RKO (cell line): ENCODE measurements at places on chromosomes 7 and 10.
A peak's percentile ranks its signal among the peaks of the same experiment; 100 is the strongest.

GRCh38 chr10:96645191-96645721 is 58.4 kb upstream of the TM9SF3 start:
- DNase-seq: no peak

- no peak for DNase-seq
Observed at GRCh38 chr7:51324206-51324898, 7.7 kb upstream of the COBL start.

GRCh38 chr10:72712136-72712535 is 20.2 kb downstream of the MCU start:
- DNase-seq: no peak

DNA sequence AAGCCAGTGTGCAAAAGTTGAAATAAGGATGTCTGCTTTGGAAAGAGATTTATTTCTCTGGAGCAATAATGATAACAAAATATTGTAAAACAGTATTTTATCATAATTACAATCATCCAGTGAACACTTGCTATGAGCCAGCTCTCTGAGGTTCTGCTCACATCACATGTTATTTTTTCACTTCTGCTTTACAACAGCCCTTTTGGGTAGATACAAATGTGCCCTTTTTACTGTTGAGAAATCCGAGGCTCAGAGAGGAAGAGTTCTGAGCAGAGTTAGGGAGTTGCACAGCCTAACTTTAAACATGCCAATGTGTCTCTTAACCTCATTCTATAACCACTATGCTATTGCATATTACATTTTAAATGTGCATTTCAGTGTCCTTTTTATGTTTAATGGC is 232.6 kb upstream of the CDC14C start:
- DNase-seq: no peak

DNA sequence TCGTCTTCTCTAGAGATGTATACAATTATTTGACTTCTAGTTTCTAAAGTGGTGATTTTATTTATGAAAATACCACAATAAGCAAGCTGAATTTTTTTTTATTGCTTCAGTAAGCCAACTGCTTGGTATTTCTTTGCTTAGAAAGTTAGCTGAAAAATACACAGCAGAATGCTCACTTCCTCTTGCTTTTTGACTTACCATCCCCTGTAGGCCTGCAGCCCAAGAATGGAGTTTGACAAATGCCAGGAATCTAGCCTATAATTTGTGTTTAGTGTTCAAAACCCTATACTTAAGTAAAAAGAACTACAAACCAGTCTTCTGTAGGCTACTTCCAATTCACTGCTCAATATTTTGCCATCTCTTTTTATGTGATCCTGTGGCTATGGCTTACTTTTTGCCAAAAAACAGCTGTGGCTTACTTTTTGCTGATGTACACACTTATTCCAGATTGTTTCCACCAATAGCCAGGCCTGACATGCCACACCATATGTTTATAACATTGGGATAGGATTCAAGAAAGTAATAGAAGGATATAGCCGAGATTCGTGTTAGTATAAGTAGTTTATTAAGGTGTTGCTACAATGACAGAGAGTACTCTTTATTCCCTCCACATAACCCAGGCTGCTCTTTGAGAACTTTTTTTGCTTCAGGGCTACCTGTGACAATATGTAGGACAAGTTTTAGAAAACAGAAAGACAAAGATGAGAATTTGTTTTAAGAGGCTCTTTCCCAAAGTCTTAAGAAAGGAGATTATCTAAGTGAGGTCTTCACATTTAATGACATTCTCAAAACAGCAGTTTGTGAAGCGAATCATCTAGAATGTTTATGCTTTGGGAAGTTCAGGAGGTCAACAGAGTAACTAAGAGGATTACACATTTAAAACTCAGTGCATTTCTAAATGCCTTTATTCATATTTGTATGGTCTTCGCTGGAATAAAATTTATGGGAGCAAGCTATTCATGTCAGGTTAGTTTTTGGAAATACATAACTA is 263.9 kb upstream of the FZD1 start:
- no peak for DNase-seq

DNA sequence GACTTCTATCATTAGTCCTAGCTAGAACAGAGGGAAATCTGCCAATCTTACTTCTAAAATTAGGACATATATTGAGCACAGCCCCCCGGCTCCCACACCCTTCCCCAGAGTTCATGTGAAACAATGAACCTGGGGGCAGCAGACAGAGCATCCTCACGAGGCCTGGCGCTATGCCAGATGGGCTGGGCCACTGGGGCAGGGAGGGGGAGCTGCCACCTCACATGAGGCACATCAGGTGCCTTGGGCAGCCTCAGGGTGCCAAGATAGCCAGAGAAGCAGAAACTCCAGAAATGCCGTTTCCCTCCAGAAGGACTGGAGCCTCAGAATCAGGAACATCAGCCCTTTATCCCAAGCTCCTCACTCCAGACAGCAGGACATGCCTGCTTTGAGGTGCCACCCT is 92.8 kb upstream of the LANCL2 start:
- DNase-seq: no peak

GRCh38 chr10:113609704-113610108 is 54.1 kb downstream of the NRAP start:
- no peak for DNase-seq

GRCh38 chr7:80346704-80347103 is 165.2 kb downstream of the GNAT3 start:
- DNase-seq: peak; percentile 85

DNA sequence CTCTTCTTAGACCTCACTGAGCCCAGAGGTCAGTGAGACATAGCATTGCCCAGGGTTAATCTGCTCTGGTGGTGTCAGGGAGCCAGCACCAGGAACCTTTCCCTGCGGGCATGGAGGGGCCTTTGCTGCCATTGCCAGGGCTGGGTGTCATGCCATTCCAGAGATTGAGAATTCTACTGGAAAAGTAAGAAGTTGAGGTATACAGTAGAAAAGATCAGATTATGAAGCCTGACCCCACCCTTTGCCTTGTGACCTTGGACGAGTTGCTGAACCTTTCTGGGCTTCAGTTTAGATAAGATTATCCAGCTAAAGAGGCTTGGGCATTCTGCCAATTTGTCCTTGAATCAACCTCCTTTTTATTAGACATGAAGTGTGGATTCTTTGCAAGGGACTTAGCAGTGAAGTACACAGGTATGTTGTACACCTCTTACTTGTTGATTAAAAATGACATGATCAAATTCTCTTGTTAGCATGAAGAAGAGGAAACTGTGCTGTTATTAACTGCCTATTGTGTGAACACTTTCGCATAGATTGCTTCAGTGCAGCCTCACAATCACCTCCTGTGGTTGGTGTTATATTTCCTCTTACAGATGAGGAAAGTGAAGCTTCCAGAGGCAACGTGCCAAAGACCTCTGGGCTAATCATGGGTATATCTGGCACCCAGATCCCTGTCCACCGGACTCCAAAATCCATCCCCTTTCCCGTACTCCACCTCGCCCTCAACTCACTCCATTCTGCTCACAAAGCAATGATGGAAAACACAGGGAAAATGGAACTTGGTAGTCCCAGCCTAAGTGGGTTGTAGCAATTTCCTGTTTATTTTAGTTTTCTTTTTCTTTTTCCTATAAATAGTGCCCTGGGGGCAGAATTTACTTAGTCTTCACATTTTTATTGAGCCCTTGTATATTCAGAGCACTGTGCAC is 151.3 kb downstream of the CAMK1D start:
- no peak for DNase-seq
